ENCODE measurements at places on chromosomes 6 and 20.

DNA sequence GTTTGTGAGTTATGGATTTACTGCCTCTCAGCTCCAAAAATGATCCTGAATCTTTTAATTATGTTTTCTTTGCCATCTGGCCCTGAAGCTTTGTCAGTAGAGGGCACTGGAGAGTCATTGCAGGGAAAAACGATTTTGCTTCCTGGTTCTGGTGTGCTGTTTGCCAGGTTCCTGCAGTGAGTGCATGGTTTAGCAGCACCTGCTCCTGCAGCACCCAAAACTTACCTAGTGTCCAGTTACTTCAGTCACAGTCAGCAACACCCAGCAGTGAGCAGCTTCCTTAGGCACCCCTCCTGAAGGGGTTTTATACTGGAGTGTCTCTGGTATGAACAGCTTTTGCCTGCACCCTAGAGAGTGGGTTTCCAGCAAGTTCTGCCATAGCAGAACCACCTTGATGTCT is 6.0 kb upstream of the TRIM26 start:
- DNase-seq: peak; percentile 20

DNA sequence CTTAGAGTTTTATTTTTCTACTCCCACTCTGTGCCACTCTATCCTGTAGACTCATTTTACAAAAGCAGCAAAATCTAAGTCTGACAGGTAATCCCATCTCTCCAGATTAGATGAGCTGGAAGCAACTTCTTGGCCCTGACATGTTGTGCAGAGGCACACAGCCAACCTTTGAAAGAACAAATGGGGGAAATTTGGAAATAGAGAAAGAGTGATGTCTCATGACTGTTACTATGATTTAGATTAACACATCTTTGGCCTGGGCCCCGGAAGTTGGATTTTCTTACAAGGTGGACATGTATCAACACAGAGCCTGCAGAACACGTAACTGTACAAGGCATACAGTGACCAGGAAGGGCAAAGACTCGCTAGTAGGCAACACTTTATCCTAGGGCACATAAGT is 227.7 kb downstream of the MYLK4 start:
- no peak for DNase-seq

DNA sequence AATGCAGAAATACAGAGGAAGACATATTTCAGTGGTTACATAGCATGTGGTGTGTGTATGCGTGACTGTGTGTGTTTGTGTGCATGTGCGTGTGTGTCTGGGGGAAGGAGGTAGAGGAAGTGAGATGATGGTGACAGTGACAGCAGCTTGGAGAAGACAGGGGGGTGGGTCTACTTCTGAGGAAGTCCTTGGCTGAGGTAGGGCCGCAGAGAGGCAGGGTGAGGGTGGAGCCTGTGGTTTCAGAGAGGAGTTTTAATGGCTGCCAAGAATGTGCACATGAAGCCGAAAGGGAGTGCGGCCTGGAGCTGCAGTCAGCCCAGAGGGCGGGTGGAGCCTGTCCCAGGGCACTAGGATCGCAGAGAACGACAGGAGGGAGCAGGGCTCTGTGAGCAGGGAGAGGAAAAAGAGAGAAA is 22.7 kb upstream of the RNF24 start:
- DNase-seq: no peak

- no peak for DNase-seq
These were observed 575.4 kb downstream of the EPM2A start for GRCh38 chr6:145159921-145160320.

DNA sequence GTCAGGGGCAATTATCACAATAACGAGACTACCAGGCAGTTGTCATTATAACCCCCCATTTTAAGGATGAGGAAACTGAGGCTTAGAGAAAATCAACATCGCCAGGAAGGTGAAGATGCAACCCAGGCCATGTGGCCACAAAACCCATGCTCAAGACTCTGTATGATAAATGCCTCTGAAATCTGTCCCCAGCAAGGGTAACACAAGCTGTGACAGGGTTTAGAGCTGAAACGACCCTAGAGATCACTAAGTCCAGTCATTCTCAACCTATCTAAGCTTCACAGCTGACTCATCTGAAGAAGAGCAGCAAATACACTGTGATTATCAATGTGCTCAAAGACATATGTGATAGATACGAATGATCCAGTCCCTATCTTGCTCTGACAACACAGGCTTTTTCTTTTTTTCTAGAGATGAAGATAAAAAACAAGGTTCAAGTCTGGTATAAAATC is 47.0 kb downstream of the ARHGAP18 start:
- DNase-seq: no peak

DNA sequence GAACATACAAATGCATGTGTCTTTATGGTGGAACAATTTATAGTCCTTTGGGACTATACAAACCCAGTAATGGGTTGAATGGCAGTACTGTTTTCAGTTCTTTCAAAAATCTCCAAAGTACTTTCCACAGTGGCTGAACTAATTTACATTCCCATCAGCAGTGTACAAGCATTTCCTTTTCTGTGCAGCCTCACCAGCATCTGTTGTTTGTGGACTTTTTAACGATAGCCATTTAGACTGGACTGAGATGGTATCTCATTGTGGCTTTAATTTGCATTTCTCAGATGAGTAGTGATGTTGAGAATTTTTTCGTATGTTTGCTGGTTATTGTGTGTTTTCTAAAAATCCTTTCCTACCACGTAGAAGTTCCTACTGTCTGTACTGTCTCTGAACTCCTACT is 327.2 kb upstream of the ZFP64 start:
- no peak for DNase-seq

GRCh38 chr20:59042796-59043631 is 428 bp upstream of the PRELID3B start:
- DNase-seq: peak; percentile 52

GRCh38 chr20:47531458-47531857 is 29.8 kb downstream of the NCOA3 start:
- DNase-seq: no peak

DNA sequence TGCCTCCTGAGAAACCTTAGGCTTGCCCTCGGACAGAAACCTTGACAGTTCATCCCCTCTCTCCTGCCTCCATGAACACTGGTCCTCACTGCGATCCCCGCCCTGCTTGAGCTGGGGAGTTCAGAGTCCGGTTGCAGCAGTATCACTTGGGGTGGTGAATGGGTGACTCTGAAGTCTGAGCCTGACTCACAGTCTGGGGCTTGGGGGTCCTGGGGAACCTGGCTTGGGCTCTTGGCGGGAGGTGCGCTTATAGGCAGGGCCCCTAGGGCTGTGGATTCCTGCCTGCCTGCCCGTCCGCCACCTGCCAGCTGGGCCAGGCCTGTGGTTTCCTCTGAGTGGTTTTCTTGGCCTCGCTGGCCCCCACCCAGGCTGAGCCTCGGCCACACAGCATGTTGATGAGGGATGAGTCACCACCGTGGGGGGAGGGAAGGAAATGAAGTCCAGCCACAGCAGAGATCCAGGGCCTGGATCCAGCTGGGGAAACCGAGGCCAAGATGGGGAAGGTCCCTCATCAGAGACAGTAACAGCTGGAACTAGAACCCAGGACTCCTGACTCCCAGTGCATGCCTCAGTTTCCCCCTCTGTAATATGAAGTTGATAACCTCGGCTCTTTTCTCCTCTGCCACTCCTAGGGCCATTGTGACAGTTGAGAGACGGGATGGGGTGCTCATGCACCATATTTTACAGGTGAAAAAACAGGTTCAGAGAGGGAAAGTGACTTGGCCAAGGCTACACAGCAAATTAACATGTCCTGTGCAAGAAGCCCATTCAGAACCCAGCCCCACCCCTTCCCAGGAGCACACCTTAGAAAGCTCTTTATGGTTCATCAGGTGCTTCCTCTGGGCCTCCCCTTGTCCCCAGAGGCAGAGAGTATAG is 9.2 kb downstream of the FOXS1 start:
- DNase-seq: peak; percentile 72
